ENCODE measurements at places on chromosomes 7 and 10. TPM values are rescaled to one million over a fixed set of nuclear protein-coding genes. Genes with fewer than 3 reads are reported as not detected.
A peak's percentile ranks its signal among the peaks of the same experiment; 100 is the strongest.

DNA sequence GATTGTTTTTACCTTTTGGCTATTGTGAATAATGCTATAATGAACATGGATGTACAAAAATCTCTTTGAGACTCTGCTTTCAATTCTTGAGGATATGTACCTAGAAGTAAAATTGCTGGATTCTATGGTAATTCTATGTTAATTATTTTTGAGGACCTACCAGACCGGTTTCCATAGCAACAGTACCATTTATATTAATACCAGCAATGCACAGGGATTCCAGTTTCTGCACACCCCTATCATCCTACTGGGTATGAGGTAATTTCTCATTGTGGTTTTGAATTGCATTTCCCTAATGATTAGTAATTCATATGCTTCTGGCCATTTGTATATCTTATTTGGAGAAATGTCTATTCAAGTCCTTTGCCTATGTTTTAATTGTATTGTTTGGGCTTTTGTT, 9.9 kb upstream of the PPP1R9A start:
- DNase-seq = no peak

GRCh38 chr7:143314127-143314526, 1.8 kb upstream of the CLCN1 start:
- no peak for DNase-seq

DNA sequence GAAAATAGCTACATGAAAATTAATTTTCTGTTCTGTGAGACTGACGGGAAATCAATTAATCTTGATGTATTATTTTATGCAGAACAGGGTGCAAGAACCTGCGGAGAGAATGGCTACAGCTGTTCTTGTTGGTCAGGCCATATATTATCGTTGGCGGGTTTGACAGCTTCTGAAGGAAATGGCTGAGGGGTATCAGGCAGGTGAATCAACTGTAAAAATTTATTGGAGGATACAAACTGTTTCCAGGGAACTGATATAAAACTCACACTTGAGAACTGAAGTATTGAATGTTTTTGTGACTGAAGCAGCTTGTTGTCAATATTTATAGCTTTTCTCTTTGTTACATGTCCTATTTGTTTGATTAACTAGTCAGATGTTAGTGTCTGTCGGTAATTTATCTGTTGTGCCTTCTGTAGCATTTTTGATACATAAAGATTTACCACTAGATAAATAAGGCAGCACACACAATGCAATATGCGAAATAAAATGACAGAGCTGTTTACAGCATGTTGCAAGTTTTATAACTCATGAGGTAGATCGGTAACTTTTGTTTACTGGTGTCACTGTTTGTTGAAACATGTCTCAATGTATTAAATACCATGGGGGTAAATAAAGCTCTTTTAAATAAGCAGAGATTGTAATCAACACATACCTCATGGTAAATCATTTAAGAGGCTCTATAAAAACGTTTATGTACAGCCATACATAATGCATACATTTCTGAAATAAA, 308.2 kb downstream of the LRMDA start:
- DNase-seq = no peak

DNA sequence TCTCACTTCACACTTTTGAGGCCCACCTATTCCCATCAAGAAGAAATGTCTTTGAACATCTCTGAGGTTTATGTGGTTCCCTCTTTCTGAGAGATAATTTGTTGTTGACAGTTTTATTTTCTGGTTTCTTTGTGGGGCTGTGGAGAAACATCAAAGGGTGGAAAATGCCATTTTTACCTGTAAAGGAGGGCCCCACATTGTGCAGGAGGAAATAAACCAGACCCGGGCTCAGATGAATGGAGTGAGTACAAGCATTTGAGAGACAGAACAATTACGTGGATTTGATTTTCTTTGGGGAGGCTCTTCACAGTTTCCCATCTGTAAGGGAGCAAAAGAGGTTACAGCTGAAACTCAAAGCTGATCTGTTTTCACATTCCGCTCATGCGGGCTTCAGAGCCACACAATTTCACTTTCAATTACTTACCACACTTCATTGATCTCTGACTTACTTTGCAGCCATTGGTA, 29.8 kb downstream of the ITPRIP start:
- DNase-seq = peak; percentile 29

GRCh38 chr10:30999070-30999712, 32.5 kb downstream of the ZNF438 start:
- no peak for DNase-seq

- no peak for DNase-seq
These were observed 157.2 kb upstream of the INSYN2A start for GRCh38 chr10:127353544-127353943.

GRCh38 chr7:88757371-88757770, 2.1 kb upstream of the ZNF804B start:
- no peak for DNase-seq

DNA sequence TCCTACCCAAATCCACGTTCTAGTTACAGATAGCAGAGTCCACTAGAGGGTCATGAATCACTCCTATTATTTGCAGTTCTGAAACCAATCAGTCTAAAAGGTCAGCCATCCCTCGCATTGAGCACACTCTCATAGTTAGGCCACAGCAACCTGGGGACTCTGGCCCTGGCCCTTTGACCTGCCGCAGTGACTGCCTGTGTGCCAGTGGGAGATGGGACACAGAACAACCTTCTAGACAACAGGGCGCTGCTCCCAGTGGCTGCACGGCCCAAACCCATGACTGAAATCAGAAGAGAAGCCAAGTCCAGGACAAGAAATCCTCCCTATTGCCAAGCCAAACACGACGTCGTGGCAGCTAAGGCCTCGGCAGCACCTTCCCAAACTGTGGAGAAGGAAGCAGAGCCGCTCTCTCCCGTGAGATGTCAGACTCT, 158.5 kb downstream of the HERPUD2 start:
- no peak for DNase-seq

GRCh38 chr10:54800741-54801421, at the start of gene PCDH15:
PCDH15 (minus strand) TSS chr10:54801231; CDS start chr10:54664262, 136,969 bp downstream.
- DNase-seq = no peak

GRCh38 chr10:74585231-74586087, 240.9 kb upstream of the KAT6B start:
- peak; percentile 52 for DNase-seq

DNA sequence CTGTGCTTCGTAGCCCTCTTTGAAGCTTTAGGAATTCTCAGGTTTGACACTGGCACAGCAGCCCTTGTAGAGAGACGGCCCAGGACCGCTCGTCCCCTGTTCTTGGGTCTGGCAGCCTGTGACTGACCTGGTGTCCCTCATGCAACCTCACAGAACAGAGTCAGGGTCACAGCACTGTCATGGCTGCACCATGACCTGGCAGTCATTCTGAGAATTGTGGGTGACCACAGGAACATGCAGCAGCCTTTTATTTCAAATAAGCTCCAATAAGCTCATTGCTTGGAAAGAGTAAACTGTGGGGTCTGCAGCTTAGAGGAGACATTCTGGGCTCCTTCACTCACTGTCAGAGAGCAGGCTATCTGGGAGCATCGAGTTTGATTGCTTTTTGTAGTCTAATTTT, 42.5 kb downstream of the MYO1G start:
- DNase-seq = no peak

GRCh38 chr7:99036546-99037111, 107.3 kb downstream of the SMURF1 start:
- peak; percentile 23 for DNase-seq

- no peak for DNase-seq
These were observed 17.0 kb upstream of the WAPL start for GRCh38 chr10:86538547-86538946.

DNA sequence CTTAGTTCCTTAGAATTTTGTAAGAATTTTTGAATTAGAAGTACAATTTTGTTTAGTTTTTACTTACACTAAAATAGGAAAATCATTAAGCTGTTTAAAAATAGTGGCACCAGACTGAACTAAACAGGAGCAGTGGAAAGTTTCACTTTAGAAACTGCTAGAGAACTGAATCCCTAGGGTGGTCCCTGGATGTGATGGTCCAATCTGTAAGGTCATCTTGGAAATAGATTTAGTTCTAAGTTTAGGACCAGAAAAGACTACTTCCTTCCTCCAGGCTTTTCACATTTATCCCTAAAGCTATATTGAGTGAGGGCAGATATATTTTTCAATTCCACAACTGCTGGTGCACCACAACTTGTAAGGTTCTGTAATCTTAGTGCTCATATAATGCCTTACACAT, 19.0 kb downstream of the RPA3 start:
- DNase-seq = no peak

GRCh38 chr7:139948587-139949335, 114.0 kb downstream of the PARP12 start:
- DNase-seq = no peak

- no peak for DNase-seq
These were observed 395 bp upstream of the ZNF25 start for GRCh38 chr10:37976880-37977203.

DNA sequence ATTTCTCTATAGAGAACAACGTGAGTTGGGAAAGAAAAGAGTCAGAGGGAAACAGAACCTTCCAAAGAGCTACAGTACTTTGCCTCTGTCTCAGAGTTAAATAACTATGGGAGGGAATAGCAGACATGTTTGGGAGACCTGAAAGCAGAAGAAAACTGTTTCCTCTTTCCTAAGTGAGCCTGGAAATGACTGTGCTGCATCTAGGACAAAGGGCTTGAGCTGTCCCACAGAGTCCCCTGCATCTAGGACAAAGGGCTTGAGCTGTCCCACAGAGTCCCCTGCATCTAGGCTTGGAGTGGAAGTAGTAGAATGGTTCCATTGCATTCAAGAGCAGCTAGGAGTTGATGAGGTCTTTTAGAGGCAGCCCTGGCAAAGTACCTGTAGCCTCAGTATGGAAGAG, 149.7 kb downstream of the DKK1 start:
- no peak for DNase-seq

GRCh38 chr7:75644589-75644988, 94.2 kb downstream of the HIP1 start:
- no peak for DNase-seq

GRCh38 chr10:31395695-31396094, 76.7 kb downstream of the ZEB1 start:
- DNase-seq = no peak

- no peak for DNase-seq
These were observed 17.6 kb downstream of the TCAF1 start for GRCh38 chr7:143884241-143884968.

DNA sequence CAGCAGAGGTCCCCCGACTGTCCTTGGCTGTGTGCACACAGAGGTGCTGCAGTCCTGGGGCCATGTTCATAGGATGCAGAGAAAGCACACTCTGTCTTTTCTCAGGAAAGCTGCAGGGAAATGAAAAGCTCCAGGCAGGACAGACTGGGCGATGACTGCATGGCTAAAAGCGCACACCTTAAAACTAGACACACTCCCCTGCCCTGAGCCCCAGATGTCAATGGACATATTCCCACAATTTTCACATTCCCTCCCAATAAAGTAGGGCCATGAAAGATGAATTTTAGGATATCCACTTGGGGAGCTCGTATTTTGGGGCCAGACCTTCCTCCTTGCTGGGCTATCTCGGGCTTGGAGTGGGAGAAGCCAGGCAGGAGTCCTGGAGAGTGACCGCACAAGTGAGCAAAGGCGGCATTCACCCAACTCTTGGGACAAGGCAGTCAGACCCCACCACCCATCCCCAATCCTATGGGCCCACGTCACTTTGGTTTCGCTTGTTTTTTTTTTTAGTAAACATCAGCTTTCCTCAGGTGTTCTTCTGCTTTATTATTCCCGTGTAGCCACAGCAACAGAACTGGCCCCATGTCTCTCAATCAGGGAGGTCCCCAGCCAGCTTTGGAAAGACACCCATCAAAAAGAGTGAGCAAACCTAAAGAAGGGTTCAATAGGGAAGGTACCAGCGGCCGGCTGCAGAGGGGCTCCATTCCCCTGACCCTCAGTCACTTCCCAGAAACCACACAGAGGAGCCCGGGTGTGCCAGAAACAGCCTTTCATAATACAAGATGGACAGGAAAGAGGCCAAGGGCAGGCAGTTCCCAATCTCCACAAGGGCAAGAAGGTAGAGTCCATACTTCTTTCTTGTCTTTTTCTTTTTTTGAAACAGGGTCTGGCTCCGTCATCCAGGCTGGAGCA, 12.7 kb downstream of the GPRIN2 start:
- DNase-seq = no peak

DNA sequence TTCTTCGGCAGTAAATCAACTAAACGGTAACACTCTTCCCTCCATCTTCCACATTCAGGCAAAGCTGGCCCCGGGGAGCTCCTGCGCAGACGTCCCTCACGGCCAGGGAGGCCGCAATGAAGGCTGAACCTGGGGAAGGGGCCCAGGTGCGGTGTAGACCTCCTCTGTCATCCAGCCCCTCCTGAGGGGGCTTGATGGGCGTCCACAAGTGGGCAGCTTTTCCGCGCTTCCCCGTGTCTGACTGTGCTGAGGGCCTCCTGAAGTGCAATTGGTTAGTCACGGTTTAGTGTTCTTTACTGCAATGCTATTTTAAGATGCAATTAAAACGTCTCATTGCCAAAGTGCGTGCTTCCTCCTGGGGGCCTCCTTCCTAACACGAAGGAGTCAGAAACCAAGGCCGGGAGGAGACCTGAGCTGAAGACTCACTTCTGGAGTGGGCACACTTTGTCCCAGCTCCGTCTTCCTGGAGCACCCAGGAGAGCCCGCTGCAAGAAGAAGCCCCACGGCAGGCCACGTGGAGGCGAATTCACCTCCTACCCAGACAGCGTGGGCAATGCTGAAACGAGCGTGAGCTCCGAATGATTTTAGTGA, 173.3 kb downstream of the ELFN1 start:
- no peak for DNase-seq

GRCh38 chr7:82672078-82672477, 228.5 kb upstream of the CACNA2D1 start:
- DNase-seq = no peak

- DNase-seq = no peak
These were observed 41.4 kb upstream of the CD36 start for GRCh38 chr7:80596933-80597517.

DNA sequence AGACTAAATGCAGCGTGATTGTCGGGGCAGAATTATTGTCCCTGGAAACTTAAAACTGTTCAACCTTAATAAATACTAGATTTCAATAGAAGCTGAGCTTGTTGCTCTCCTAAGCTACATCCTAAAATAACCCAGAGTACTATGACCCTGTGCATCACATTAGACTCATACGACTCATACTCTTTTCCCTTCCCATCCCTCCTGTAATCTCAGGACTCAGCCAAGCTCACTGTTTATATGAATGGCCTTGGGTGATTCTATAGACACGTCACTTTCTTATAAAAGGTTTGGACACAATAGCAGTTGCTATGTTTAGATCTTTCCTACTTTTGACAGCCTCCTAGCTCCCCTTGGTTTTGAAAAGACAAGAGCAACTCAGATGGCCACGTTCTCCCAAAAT, 17.2 kb downstream of the TCF7L2 start:
- no peak for DNase-seq

- DNase-seq = no peak
These were observed 31.9 kb downstream of the ANXA11 start for GRCh38 chr10:80173466-80173865.

Gene ADRA2A
- not detected for total RNA-seq

Gene AKR1B15
- not detected for total RNA-seq

Gene PTPN20
- total RNA-seq = 0.71 TPM

Gene TSPAN13
- 0.34 TPM for total RNA-seq

Gene SLC18A2
- total RNA-seq = 0.09 TPM

Gene ADAMTS14
- 0.16 TPM for total RNA-seq

Gene ADAP1
- total RNA-seq = 9.2 TPM

Gene NODAL
- total RNA-seq = not detected

Gene HOXA5
- total RNA-seq = not detected

Gene HIPK2
- 20.9 TPM for total RNA-seq
